ENCODE measurements at places on chromosomes 2 and 18.

GRCh38 chr2:186950694-186951093 lies 101.7 kb upstream of the ZSWIM2 start:
- no peak overlapping the region for H3K4me3 ChIP-seq
- no peak overlapping the region for H3K27ac ChIP-seq
- H3K36me3 ChIP-seq: no peaks in the 10 kb centered on the region
- H3K4me1 ChIP-seq: peaks cover 15% of the 10 kb centered on the region
- DNase-seq: no peak

DNA sequence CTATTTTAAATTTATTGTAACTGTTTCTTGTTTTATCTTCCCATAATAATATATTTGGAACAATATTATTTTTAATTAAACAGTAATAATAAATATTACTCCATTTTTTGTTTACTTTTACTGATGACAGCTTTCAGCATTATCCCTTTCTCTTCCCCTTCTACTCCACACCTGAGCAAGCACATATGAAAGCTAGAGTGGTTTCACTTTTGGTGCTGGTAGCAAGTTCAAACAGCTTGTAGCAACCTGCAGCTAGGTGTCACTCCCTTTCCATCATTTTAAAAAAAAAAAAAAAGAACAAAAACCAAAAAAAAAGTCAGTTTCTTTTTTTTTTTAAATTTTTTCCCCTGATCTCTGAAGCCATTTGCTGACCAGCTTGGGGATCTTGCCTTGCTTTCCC lies 801.8 kb downstream of the CCDC85A start:
- no peak overlapping the region for H3K27ac ChIP-seq
- H3K36me3 ChIP-seq: no peaks in the 10 kb centered on the region
- H3K4me1 ChIP-seq: no peaks in the 10 kb centered on the region
- H3K27me3 ChIP-seq: no peaks in the 10 kb centered on the region
- DNase-seq: no peak
- no peak overlapping the region for H3K4me3 ChIP-seq

GRCh38 chr2:174844295-174844708 lies 80.0 kb upstream of the CHRNA1 start:
- H3K27me3 ChIP-seq: no peaks in the 10 kb centered on the region
- H3K4me1 ChIP-seq: peaks cover 23% of the 10 kb centered on the region
- H3K36me3 ChIP-seq: no peaks in the 10 kb centered on the region
- H3K27ac ChIP-seq: no peak overlapping the region
- DNase-seq: no peak
- no peak overlapping the region for H3K4me3 ChIP-seq

GRCh38 chr18:63924551-63924950 lies 16.8 kb downstream of the SERPINB10 start:
- H3K36me3 ChIP-seq: no peaks in the 10 kb centered on the region
- no peak overlapping the region for H3K4me3 ChIP-seq
- H3K27me3 ChIP-seq: peaks cover 22% of the 10 kb centered on the region
- no peak overlapping the region for H3K27ac ChIP-seq

DNA sequence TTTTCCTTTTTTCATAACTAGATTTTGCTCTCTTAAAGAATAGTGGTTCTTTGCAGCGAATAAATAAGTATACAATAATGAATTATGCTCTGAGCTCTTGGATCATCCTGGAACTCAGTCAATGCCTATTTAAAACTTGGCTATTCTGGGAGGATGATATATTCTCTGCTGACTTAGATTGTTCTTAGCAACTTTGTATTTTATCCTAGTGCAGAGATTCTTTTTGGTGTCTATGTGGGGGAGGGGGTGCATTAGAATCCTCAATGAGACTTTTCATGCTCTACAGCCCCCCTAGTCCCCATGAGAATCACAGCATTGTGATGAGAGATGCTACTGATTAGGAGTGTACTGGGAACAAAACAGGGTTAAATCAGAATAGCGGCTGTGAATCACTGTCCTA lies 8.8 kb upstream of the FAM98A start:
- peaks cover 2% of the 10 kb centered on the region for H3K4me1 ChIP-seq
- no peak overlapping the region for H3K4me3 ChIP-seq
- no peak overlapping the region for H3K27ac ChIP-seq
- no peak for DNase-seq
- H3K36me3 ChIP-seq: no peaks in the 10 kb centered on the region
- no peaks in the 10 kb centered on the region for H3K27me3 ChIP-seq

All from naive thymus-derived CD8-positive, alpha-beta T cell (primary cell).